Stimulated activated naive CD8-positive, alpha-beta T cell treated with anti-CD3 and anti-CD28 coated beads, Interleukin-15, Interleukin-2, amounts not matched to agents 100 U/mL and 50 U/mL, for 24 hours (primary cell): ENCODE measurements at places on chromosomes 1 and 21.

DNA sequence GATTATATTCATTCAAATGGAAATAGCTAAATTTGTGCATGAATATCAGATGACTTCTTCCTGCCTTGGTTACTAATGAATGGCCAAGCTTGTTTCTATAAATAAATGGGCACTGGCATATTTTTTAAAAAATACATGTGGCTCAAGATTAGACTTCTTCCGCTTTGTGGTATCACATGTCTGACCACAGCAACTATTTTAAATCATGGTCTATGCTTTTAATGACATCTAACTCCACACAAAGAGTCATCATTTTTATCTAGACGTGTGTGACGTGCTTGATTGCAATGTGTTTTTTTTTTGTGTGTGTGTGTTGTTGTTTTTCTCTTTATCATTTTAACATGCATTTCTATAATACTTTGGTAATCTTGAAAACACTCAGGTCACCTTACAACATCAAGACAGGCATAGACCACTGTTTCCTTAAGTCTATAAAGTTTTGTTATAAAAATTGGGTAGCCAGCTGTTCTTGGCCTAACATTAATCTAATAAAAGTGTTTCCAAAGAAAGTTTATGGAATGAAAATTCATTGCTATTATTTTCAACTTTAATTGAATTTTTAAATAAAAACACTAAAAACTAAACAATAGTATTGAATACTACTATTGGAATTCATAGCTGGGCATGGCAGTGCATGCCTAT, 29.5 kb downstream of the RGS1 start:
- DNase-seq: no peak

DNA sequence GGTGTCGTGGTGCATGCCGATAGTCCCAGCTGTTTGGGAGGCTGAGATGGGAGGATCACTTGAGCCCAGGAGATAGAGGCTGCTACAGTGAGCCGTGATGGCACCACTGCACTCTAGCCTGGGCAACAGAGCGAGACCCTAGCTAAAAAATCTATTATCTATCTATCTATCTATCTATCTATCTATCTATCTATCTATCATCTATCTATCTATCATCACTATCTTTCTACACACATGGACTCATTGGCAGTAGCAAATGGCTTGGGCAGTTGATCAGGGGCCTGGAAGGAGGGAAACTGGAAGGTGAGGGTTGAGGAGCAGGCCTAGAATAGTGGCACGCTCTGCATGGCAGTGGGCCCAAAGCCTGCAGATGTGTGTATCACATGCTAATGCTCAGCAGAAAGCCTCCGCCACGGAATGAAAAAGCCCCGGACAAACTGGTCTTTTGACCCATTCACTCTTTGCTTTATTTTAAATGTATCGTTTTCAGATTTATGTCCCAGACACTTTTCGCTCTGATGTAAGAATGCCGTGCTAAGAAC, 7.3 kb upstream of the HUNK start:
- no peak for DNase-seq

DNA sequence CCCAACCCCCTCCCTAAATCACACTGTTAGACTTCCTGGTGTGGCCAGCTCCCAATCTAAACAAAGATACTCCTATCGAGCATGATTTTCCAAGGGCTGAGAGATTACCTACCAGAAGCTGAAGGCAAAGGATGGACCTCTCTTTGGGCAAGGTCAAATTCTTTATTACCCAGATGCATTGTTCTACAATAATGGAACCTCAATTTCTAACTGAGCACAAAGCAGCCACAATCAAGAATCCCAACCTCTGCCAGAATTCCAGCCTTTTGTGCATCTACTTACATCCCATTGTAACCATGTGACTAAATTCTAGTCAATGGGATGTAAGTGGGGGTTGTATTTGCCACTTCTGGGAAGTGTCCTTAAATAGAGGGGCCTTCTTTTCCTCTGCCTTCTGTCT, 24.9 kb upstream of the VPS26C start:
- no peak for DNase-seq

DNA sequence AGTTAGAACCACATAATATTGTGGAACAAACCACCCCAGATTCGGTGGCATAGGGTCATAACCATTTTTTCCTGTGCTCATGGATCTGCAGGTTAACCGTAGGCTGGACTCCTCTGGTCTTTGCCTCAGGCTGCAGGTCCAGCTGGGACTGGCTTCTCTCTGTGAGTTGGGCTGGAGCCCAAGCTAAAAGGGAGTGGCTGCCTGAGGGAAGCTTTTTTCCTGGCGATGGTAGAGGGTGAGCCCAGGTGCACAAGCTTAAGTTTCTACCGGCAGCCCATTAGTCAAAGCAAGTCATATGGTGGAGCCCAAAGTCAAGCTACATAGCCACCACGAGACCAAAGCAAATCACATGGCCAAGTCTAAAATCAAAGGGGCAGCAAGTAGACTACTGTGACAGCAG, 13.8 kb downstream of the EPHX4 start:
- DNase-seq: no peak

DNA sequence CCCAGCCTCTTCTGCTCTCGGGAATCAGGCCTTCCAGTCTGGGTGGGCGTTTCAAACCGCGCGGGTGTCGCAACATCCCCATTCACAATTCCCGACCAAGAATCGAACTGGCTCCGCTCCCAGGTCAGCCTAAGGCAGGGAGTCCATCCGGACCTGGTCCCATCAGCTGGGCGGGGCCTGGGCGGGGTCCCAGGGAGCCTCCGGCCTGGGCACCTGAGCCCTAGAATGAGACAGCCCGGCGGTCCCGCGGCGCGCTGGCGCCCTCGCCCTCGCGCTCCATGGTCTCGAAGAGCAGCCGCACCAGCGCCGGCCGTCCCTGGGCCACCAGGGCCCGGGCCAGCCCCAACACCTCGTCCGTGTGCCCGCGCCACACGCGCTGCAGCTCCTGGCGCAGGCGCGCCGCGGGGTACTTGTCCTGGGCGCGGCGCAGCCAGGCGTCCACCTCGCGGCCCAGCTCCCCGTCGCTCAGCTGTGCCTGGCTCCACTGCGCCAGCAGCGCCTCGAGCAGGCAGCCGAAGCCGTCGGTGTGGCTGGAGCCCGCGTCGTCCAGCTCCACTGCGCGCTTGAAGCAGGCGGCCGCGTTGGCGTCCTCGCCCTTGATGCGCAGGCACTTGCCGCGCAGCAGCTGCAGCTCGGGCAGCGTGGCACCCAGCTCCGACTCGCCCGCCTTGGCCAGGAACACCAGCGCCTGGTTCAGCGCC, 16.9 kb upstream of the PARS2 start:
- no peak for DNase-seq

DNA sequence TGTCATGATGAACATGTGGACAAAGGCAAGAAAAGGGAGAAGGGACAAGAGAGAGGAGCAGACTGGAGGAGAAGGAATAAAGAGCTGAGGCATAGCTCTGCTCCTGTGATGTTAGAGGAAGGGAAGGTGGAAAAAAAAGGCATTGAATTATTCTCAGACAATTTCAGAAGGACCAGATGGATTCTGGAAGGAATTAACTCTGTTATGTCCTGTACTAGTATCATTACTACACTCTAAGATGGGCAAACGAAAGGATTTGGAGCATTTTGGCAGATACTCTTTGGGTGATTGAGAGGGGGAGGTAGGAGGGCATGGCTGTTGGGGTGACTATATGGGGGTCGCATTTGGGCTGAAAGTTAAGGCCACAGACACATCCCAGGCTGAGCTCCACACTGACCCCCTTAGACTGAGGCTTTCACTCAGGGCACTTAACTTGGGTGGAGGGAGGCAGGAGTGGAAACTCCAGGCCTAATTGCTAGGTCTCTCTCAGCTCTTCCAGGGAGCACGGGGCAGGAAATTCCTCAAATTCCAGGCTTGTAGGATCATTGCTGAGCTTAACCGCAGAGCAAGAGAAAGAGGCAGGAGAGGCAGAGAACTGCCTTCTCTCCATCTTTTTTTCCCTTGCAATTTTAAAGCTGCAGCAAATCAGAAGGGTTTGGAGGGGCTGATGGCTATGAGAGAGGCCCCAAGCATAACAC, 25.9 kb downstream of the KIRREL1 start:
- DNase-seq: no peak

DNA sequence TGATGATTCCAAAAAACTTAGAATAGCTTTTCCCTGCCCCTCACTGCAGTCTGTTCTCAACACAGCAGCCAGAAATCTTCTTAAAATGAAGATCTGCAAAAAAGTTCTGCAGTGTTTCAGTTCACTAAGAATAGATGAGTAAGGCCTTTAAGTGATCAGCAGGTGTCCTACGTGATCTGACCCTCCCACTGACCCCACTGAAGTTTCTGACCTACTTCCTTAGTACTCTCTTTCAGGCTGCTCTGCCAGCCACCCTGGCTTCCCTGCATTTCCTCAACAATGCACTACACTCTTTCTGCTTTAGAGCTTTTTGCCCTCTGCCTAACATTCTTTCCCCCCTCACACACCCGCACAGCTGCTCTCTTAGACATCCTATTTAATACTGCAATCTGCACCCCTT, 182.5 kb downstream of the AKT3 start:
- no peak for DNase-seq
